ENCODE measurements at places on chromosomes 2 and 18. TPM values are rescaled to one million over a fixed set of nuclear protein-coding genes. Genes with fewer than 3 reads are reported as not detected.

GRCh38 chr2:149015501-149015900 lies 23.0 kb upstream of the LYPD6B start:
- no peak for DNase-seq

GRCh38 chr2:160145471-160145870 lies 54.6 kb downstream of the ITGB6 start:
- DNase-seq: no peak

DNA sequence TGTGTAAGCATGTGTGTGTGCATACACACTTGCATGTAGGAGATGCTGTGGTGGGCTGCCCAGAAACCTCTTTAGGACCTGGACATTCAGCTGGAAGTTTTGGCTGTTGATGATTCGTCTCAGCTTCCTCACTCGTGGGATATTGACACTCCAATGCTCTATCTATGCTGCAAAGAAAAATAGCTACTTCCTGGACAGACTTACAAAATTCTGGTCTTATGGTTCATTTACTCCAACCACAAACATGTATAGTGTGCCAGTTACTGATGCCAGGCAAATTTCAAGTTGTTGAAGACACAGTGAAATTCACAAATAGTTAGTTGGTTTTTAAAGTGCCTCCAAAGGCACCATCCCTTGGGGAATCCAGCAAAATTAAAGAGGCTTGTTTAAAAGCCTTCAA lies 882.6 kb downstream of the CPS1 start:
- no peak for DNase-seq

DNA sequence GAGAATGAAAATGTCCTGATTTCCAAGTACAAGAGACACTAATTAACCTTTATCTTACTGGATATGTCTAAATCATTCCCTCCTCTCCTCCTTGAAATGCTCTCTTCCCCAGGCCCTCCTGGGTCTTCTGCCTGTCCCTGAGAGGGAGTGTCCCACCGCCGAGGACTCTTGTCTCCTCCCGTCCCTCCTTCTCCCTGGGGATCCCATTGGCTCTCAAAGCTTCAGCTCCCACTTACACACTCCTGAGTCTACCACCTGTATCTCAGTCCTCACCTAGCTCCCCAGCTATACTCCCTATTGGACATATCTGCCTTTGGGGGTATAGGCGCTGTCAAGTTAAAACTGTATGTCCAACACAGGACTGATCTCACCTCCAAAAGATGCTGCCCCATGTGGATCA lies 116.1 kb downstream of the TMEM163 start:
- DNase-seq: no peak

GRCh38 chr2:217216982-217217381 lies 357.1 kb upstream of the TNP1 start:
- DNase-seq: no peak

Gene ABCB11
- polyA plus RNA-seq: not detected

Gene SP140
- 0.62 TPM for polyA plus RNA-seq

Gene TXNDC2
- 0.05 TPM for polyA plus RNA-seq

DNA sequence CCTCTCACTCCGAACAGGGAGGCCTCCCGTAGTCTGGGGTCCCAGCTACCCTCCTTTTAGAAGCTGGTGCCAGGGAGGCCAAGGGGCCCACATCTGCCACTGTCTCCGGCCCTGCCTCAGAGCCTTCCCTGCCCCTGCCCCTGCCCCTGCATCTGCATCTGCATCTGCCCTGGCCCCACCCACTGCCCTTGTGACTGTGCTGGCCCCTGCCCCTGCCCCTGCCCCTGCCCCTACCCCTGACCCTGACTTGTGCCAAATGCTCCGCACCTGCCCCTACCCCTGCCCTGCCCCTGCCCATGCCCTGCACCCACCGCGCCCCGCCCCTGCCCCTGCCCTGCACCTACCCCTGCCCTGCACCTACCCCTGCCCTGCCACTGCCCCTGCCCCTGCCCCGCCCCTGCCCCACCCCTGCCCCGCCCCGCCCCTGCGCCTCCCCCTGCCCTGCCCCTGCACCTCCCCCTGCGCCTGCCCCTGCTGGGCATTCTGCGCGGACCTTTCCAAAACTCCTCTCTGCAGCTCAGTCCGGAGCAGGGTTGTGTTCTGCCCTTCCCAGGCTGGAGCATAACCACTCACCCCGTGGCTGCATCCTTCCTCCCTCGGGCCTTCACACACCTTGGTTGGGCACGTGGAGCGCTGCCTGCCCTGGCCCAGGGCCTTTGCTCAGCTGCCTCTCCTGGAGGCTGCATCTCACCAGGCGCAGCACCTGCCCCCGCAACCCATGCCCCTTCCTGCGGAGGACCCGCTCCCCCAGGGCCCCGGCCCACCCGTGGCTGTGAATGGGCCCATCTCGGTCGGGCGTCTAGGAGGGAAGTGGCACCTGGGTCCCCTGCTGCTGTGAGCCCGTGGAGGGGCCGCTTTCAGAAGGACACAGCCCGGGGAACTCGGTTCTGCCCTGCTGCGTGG lies 5.4 kb downstream of the SNTG2 start:
- DNase-seq: no peak

DNA sequence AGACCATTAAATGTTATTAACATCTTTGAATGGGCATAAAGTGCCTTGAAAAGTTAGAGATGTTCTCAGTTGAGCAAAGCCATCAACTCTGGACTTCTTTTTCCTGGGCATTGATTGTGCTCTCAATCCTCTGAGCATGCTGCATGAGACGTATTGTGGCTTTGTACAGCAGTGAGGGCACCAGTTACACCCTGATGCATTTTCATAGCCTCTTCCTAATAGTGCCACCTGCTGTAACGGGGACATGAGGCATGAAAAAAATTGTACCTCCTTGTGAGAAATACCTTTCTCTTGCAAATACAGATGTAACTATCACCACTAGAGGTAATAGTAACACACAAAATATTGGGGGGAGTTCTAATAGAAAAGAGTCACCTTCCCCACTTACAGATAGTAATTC lies 697.5 kb downstream of the TMEM182 start:
- DNase-seq: no peak

Gene CHST9
- 0.23 TPM for polyA plus RNA-seq

GRCh38 chr2:30990176-30990575 lies 148.1 kb downstream of the GALNT14 start:
- DNase-seq: no peak

Gene ASB18
- polyA plus RNA-seq: 8.3 TPM

DNA sequence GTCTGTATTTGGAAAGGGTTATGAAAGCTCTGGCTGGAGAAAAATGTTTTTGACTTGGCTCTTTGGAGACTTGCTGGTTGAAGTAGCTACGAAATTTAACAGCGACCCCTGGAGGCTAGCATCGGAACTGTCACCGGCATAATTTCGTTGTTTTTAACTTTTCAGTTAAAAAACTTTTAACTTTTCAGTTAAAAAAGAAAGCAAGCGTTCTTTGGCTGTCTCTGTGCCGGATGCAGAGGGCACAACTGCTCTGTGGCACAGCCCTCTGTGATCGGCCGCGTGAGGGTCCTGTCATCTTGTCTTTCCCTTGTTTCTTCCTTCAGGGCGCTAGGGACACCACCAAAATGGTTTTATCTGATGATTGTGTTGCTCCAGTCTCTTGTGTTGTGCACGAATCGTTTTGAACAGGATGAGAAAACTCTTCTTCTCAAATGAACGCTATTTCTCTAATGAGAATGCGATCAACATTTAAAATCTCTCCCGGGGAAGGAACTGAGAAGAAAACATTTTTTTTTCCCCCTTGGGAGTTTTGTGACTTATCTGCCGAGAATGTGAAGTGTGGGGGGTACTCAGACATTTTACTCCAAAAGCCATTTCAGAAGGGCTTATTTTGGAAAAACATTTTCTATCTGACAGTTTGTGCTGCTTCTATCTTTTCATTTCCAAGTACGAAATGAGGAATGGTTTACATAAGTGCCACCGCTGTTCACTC lies 57.1 kb downstream of the ADCYAP1 start:
- DNase-seq: no peak

- no peak for DNase-seq
Observed at GRCh38 chr2:43044093-43044681, 182.2 kb downstream of the ZFP36L2 start.

Gene UPP2
- 0.11 TPM for polyA plus RNA-seq

Gene MARCHF4
- polyA plus RNA-seq: 0.04 TPM

DNA sequence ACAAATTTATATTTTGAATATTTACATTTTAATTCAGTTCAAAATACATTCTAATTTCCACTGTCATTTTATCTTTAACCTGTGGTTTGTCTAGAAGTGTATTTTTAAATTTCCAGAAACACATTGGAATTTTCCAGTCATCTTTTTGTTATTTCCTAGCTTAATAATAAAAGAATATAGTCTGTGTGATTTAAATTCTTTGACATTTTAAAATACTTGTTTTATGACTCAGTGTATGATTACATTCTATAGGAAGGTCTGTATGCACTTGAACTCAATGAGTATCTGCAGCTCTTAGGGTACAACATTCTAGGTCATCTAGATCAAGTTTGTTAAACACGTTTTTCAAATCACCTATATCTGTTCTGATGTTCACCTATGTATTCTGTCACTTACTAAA lies 88.3 kb upstream of the MBOAT2 start:
- no peak for DNase-seq

- no peak for DNase-seq
Observed at GRCh38 chr2:100765481-100765880, 54.5 kb upstream of the NPAS2 start.

GRCh38 chr18:34734056-34734455 lies 24.0 kb downstream of the DTNA start:
- no peak for DNase-seq

DNA sequence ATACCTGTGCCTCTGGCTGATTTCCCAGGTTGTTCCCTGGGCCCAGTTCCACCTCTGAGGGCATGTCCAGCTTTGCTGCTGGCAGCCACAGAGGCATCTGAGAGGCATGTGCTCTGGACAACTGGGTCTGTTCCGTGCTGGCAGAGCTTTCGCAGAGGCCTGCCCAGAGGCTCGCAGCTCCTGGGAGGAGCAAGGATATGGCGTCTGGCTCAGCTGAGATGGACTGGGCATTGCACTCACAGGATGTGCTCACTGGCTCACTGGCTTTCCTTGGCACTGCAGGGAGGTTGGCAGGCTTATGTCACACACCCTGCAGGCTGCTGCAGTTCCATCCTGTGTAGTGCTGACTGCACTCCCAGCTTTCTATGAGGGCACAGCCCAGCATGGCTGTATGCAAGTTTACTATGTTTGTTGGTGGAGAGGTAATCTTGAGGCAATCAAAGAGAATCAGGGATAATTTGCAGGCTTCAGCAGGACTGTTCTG lies 172.3 kb downstream of the PRKCE start:
- DNase-seq: no peak

Gene ATAD2B
- 11.5 TPM for polyA plus RNA-seq

DNA sequence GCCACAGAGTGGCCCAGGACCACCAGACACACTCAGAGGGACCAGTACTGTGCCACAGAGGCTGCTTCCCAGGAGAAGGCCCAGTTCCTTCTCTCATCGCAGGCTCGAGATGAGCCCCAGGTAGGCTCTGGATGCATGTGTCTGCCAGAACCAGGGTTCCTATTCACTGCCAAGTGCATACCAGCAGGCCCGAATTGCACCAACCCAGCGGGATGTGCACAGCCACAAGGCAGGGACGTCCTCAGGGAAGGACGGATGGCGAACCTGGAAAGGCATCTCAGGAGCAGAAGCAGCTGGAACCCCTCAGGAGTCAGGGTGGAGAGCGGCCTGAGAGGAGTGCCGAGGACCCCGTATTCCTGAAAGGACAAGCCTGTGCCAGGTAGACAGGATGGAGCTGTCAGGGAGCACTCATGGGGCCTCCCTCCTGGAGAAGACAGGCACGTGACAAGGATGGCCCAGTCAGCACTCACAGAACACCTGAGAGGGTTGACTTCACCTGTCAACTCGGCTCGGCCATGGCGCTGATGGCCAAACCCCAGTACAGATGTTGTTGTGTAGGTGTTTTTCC lies 73.7 kb downstream of the PTGR3 start:
- no peak for DNase-seq

DNA sequence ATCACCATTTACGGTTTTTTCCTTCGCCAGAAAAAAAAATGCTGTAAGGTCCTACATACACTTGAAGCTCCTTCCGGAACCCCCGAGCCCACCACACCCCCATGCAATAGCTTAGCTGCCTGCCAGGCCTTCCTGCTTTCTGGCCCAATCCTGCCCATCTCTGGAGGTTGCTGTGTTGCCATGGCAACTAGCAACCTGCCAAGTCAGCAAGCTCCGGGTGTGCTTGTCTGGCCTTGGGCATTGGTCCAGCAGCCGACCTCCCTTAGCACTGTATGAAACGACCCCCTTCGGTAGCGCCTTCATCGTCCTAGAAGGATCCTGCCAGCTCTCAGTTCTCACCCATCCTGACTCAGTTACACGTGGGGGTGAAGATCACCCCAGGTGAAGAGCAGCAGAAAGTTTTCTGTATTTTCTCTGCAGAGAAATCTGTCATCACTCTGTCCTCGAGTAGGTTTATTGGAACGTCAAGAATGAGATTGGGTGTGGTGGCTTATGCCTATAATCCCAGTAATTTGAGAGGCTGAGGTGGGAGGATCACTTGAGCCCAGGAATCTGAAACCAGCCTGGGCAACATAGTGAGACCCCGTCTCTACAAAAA lies 47.4 kb upstream of the MTCL1 start:
- no peak for DNase-seq

DNA sequence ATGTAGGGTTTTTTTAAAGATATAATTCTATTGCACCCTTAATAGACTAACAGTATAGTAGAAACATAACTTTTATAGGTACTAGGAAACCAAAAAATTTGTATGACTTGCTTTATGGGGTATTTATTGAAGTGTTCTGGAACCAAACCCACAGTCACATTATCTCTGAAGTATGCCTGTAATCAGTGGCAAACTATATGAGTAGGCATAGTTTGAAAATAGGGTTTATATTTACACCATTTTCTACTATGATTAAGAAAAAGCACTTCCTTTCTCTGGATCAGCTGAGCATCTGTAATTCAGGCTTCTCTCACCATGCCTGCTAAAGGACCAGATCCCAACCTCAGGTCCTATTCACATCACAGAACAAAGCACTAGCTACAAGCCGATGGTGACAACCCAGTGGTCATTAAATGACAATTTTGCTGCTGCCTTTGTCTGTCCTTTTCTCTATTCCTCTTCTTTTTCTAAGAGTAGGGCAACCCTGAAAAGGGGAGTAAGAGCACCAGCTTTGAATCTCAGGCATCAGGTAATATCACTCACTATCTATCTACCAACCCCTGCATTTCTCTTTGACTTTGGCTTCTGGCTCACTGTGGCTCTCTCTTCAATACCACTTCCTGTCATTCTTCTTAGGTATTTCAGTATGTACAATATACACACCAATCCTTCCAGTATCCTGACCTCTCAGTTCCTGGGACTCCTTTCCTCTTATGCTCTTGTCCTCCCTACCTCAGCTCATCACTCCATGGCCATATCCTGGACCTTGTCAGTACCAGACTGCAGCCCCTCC lies 14.4 kb downstream of the NEMP2 start:
- no peak for DNase-seq

GRCh38 chr2:154495455-154495868 lies 203.0 kb upstream of the KCNJ3 start:
- DNase-seq: no peak

GRCh38 chr2:160125828-160126227 lies 63.4 kb upstream of the PLA2R1 start:
- DNase-seq: no peak

GRCh38 chr2:12478151-12479064 lies 238.3 kb upstream of the TRIB2 start:
- DNase-seq: no peak

Gene SNED1
- 3.6 TPM for polyA plus RNA-seq

GRCh38 chr2:229022652-229023051 lies 248.4 kb downstream of the PID1 start:
- no peak for DNase-seq
